ENCODE measurements at places on chromosomes 6 and 20. TPM values are rescaled to one million over a fixed set of nuclear protein-coding genes. Genes with fewer than 3 reads are reported as not detected.

DNA sequence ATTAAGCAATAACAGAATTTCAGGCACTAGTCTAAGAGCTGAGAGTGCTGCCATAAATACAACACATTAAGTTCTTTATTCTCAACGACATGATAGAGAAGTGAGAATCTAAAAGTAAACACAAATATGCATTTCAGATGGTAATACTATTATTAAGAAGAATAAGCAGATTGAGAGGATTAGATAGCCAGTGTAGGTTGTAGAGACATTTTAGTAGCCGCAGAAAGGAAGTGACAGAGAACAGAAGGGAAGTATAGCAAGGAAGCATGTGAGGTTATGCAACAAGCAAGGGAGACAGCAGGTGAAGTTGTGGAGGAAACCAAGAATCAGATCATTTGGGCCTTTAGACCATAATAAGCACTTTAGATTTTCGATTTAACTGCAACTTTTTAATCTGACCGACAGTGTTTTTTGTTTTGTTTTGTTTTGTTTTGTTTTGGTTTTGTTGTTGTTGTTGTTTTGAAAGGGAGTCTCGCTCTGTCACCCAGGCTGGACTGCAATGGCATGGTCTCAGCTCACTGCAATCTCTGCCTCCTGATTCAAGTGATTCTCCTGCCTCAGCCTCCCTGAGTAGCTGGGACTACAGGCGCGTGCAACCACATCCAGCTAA is 737.0 kb upstream of the ADGRB3 start:
- no peaks in the 10 kb centered on the region for H3K4me1 ChIP-seq
- no peak overlapping the region for H3K4me3 ChIP-seq
- H3K27me3 ChIP-seq, result no peaks in the 10 kb centered on the region
- H3K27ac ChIP-seq, result no peak overlapping the region
- no peaks in the 10 kb centered on the region for H3K36me3 ChIP-seq

DNA sequence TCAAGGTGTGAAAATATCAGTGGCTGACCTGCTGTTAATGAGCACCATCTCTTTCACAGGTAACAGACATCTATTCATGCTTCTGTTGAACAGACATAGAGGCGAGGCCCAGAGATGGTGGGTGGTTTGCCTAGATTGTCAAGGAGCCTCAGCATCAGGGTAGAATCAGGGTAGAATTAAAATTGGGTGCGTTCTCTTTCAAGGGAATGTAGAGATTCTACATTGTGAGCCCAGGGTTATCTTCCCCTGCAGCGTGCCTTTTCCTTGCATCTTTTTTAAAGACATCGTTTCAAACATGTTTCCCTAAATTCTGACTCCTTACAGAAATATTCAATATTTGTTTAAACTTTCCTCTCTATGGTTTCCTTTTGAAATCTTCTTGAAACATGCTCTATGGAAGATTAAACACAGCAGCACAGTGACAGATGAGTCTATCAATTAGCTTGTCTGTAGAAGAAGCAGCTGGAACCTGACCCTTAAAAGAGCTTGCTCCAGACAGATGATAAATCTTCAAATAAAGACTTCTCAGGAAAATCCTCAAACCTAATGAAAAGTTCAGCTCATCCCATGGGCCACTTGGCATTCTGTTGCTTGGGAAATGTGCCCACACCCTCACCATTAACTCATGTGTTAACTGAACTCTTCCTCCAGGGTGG is 119.8 kb downstream of the IPCEF1 start:
- no peaks in the 10 kb centered on the region for H3K27me3 ChIP-seq
- DNase-seq, result no peak
- no peak overlapping the region for H3K4me3 ChIP-seq
- H3K27ac ChIP-seq, result no peak overlapping the region
- H3K4me1 ChIP-seq, result no peaks in the 10 kb centered on the region

DNA sequence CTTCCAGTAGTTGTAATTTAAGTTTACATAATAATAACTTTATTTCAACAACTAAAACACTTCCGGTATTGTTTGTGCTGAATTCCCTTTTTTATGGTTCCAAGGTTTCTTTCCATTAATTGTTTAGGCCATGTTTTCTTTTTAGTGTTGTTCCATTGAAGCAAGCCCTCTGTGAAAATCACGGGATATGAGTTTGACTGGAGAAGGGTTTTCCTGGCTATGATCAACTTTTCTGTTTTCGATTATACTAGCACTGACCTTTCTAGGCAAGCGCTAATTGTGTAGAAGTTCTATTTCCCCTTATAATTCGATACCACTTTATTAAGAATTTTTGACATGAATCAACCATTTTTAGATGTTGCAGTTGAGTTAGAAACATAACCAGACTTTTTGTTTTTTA is 2.4 kb downstream of the LAMA2 start:
- H3K4me1 ChIP-seq, result no peaks in the 10 kb centered on the region
- no peaks in the 10 kb centered on the region for H3K36me3 ChIP-seq
- peaks cover 5% of the 10 kb centered on the region for H3K27me3 ChIP-seq
- no peak overlapping the region for H3K27ac ChIP-seq
- no peak for DNase-seq

DNA sequence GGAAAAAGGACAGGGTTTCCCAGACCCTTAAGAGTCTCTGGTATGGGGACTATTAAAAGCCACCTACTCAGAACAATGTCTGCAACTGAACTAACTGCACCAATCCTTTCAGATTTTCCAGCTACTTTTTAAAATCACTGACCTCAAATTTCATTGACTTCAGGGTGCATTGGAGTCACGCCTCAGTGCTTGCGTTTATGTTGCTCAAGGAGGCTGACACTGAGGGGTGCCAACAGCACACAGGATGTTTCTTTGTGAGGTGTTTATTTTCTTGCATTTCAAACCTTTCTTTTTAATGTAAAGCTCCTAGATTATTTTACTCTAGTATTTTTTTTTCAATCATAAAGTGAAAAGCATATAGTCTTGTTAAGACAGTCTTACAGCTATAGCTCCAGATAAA is 402.0 kb upstream of the SLC35B3 start:
- H3K27ac ChIP-seq, result no peak overlapping the region
- no peaks in the 10 kb centered on the region for H3K27me3 ChIP-seq
- H3K4me3 ChIP-seq, result no peak overlapping the region
- no peaks in the 10 kb centered on the region for H3K4me1 ChIP-seq
- H3K36me3 ChIP-seq, result no peaks in the 10 kb centered on the region

DNA sequence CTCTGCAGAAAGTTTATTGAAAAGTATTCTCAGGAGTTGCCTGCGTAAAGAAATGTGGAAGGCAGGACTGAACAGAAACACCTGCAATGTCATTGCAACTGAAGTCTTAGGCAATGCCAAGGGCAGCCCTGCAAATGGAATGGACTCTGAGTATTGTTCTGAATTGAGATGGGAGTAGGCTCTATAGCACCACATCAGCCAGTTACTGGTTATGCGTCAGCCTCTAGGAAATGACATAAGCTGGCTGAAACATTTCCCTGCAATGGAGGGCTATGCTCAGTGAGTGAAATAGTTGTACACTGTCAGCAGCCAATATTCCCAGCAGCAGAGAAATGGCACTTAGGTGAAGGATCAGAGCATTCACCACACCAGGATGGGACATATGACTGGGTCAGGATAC is 13.8 kb upstream of the GJE1 start:
- no peaks in the 10 kb centered on the region for H3K4me1 ChIP-seq
- H3K4me3 ChIP-seq, result no peak overlapping the region
- H3K36me3 ChIP-seq, result no peaks in the 10 kb centered on the region
- peaks cover 2% of the 10 kb centered on the region for H3K27me3 ChIP-seq

GRCh38 chr6:44230034-44230675 is 6.8 kb downstream of the SLC29A1 start:
- no peak for DNase-seq
- no peaks in the 10 kb centered on the region for H3K27me3 ChIP-seq
- H3K4me3 ChIP-seq, result no peak overlapping the region
- H3K4me1 ChIP-seq, result no peaks in the 10 kb centered on the region
- H3K36me3 ChIP-seq, result no peaks in the 10 kb centered on the region
- H3K27ac ChIP-seq, result no peak overlapping the region

- H3K36me3 ChIP-seq, result peaks cover 21% of the 10 kb centered on the region
- no peaks in the 10 kb centered on the region for H3K27me3 ChIP-seq
- no peak overlapping the region for H3K27ac ChIP-seq
- no peak overlapping the region for H3K4me3 ChIP-seq
These were observed 3.0 kb downstream of the ZC2HC1B start for GRCh38 chr6:143867236-143867635.

- H3K4me1 ChIP-seq, result peaks cover 28% of the 10 kb centered on the region
- H3K36me3 ChIP-seq, result no peaks in the 10 kb centered on the region
- no peak for DNase-seq
- no peaks in the 10 kb centered on the region for H3K27me3 ChIP-seq
- peak overlapping the region; percentile 69 for H3K4me3 ChIP-seq
These were observed 901 bp downstream of the CEP57L1 start for GRCh38 chr6:109096208-109096607.

DNA sequence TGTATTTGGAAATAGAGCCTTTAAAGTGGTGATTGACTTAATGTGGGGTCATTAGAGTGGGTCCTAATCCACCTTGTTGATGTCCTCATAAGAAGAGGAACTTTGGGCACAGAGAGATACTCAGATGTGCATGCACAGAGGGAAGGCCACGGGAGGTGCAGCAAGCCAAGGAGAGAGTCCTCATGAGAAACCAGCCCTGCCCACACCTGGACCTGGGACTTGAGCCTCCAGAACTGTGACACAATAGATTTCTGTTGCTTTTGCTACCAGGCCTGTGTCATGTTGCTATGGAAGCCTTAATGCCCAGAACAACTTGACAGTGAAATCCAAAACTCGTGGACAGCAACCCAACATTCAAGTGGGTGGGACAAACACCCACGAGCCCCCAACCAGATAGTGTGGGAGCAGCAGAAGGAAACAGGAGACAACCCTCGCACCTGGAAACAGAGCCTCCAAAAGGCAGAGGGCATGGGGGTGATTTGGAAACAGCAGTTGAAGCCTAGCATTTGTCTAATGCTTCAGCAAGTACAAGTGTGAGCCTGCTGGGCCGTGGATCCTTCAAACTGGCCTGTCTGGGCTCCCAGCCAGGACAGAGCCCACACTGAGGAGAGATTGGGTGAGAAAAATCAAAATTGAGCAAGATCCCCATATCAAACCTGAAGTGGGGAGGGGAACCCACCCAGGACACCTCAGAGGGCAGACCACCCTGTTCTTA is 201.0 kb upstream of the CST7 start:
- DNase-seq, result no peak
- H3K27ac ChIP-seq, result no peak overlapping the region
- no peaks in the 10 kb centered on the region for H3K27me3 ChIP-seq
- no peaks in the 10 kb centered on the region for H3K4me1 ChIP-seq

GRCh38 chr6:113629975-113630737 is 227.0 kb upstream of the MARCKS start:
- H3K4me3 ChIP-seq, result no peak overlapping the region
- no peaks in the 10 kb centered on the region for H3K27me3 ChIP-seq
- H3K27ac ChIP-seq, result peak overlapping the region; percentile 98
- H3K36me3 ChIP-seq, result no peaks in the 10 kb centered on the region
- peaks cover 88% of the 10 kb centered on the region for H3K4me1 ChIP-seq
- DNase-seq, result no peak

GRCh38 chr6:148835920-148836441 is 89.2 kb downstream of the UST start:
- H3K27ac ChIP-seq, result no peak overlapping the region
- H3K4me3 ChIP-seq, result no peak overlapping the region
- no peaks in the 10 kb centered on the region for H3K27me3 ChIP-seq
- no peaks in the 10 kb centered on the region for H3K36me3 ChIP-seq

The PRRC2A gene
- total RNA-seq, result 278 TPM

The TSHZ2 gene
- 7.7 TPM for total RNA-seq

The PDE10A gene
- total RNA-seq, result not detected

Measured in B cell (primary cell).